ENCODE measurements at places on chromosomes 7 and 10. TPM values are rescaled to one million over a fixed set of nuclear protein-coding genes. Genes with fewer than 3 reads are reported as not detected.
A peak's percentile ranks its signal among the peaks of the same experiment; 100 is the strongest.

DNA sequence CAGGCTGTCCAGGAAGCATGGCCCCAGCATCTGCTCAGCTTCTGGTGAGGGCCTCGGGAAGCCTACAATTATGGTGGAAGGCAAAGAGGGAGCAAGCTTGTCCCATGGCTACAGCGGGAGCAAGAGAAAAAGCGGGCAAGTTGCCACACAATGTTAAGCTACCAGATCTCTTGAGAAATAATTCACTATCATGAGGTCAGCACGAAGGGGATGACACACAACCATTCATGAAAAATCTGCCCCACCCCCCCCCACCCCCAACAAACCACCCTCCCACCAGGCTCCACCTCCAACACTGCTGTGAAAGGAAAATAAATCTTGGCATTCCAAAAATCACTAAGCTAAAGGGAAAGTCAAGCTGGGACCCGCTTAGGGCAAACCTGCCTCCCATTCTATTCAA lies 545.8 kb upstream of the NRP1 start:
- no peak for DNase-seq

Gene SLC26A3
- total RNA-seq, result not detected

- DNase-seq, result no peak
Measured at GRCh38 chr7:90689260-90689659, 93.1 kb downstream of the CDK14 start.

DNA sequence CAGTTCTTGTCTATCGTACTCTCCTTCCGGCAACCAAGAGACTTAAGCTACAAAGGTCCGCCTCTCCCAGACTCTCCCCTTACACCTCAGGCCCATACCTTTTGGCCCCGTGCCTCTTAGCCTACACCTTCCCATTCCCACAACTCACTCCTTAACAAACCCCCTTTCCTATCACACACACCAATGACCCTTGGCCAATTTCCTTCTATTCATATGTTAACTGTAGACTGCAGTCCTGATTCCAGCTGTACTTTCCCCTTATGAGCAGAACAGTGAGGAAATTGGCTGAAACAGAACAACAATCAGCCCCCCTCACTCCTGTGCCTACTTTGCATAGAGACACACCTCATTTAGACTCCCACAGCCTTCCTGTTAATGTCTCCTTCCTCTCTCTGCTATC lies 1.4 kb upstream of the TMEM139 start:
- DNase-seq, result no peak

Gene TDRD1
- not detected for total RNA-seq

DNA sequence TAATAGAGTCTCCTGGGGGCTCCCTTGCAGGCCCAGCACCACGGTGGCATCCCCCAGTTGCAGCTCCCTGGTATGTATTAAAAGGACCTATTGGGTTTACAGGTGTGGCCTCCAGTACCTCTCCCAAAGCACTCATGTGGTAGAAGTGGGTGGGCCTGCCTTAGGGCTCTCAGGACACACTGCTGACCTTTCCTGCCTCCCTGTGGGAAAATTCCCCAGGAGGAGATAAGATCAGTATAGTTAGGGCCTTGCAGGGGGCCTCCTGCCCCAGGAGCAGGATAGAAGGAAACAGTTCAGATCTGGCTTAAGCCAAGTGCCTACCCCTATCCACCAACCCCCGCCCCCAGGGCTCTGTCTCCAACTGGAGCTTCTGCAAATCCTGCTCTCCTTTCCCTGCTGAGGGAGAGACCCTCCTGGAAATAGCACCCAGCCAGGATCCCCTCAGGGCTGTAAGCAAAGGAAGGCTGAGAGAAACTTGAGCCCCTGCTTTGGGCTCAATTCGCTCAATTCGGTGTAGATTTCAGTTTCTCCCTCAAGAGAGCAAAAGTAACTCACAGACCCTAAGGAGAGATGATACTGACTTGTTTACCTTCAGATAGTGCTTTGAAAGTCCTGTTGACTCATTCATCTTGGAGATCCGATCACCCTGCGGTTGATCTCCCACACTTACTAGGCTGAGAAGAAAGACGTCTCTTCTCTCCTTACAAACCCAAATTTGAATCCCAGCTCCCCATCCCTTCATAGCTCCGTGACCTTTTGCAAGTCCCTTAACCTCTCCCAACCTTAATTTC lies 130.6 kb downstream of the WDR11 start:
- DNase-seq, result peak; percentile 15

DNA sequence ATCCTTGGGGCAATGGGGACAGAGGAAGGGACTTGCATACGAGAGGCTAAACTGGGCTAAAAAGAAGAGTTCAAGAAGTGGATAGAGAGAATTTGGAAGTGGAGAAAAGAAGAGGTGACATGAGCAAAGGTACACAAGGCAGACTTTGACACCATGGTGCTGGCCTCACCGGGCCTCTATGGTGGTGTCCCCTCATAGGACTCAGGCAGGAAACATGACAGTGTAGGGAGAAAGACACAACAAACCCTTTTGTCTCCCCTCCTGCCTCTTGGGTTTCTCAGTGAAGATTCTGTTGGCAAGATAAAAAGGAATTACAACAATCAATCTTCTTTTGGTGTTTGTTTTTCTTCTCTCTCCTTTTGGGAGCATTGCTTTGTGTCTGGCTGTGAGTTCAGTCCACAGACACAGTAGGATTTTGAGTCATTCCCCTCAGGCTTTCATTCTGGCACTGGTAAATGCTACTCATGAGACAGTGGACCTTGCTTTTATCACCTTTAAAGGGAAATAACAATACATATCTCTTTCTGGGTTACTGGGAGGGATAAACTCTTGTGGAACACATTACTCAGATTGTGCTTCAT lies 827.7 kb downstream of the TNS3 start:
- no peak for DNase-seq

Gene UTF1
- not detected for total RNA-seq

GRCh38 chr7:143514995-143515735 lies 37.5 kb downstream of the TAS2R41 start:
- DNase-seq, result no peak

DNA sequence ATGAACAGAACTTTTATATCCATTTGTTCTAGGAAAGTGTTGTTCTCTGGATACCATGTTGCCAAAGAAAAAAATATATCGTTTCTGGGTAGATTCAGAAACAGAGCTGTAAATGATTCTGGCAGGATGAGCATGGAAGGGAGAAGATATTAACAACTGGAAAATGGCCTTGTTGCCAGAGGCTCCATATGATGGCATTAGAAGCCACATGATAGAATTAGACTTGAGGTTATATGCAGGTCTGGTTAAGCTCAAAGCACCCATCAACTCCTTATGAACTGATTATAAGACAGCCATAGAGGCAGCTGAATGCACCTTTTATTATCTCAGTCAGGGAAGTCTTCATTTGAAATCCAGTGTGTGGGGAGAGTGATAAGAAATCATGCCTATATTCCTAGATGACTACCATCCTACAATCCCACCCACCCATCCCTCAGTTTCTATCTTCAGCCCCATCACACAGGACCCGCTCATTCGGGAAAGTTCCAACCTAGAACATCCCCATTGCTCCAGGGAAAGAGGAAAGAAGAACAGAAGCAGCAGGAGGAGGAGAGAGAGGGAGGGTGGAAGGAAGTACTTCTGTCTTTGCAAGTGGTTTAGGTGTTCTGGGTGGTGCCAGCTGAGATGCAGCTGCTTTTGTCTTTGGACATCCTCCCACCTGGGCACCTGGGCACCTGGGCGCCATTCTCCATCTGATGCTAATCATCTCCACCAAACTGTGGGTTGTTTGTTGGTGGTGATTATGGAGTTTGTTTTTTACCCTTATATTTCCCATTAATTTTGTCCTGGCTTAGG lies 25.5 kb upstream of the TRIL start:
- no peak for DNase-seq

DNA sequence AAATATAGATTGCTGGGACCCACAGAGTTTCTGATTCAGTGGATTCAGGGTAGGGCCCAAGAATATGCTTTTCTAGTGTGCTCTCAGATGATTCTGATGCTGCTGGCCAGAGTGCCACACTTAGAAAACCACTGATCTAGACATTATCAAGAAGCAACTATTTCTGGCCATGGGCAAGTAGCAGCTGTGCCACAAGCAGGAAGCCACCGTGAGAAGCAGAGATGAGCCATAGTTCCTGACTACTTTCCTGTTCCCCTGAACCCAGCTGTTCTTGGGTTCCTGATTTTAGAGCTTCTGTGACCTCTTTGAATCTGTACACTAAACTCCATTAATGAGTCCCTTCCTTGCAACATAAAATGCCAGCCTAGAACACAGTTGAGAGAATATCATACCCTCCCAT lies 38.1 kb upstream of the PIK3AP1 start:
- no peak for DNase-seq

DNA sequence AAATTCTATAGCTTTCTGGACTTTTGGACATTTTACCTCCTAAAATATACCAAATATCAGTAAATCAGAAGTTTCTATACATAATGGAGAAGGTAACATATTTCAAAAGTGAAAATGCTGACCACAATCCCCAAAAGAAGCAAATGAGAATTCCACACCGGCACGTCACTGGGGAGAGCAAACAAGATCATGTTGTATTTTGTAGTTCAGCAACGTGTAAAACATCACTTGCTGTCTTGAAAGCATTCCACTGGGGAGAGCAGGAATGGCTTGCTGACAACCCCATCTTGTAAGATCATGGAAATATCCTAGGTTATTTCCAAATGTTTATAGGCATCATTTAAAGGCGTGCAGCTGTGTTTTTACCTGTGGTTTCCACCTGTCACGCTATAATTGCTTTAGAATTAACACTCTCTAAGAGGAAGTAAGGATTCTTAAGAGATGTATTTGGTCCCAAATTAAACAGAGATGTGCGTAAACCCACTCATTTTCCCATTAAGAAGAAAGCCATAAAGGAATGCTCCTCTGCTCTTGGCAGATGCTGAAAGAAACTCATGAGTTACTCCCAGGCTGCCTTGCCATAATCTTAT lies 397.1 kb upstream of the POT1 start:
- no peak for DNase-seq

Gene CNPY1
- total RNA-seq, result not detected

Gene JCAD
- 1.3 TPM for total RNA-seq

- DNase-seq, result peak; percentile 68
Measured at GRCh38 chr10:21522631-21523406, 2.7 kb downstream of the SKIDA1 start.

- no peak for DNase-seq
Measured at GRCh38 chr7:48255046-48255445, 83.8 kb downstream of the ABCA13 start.

DNA sequence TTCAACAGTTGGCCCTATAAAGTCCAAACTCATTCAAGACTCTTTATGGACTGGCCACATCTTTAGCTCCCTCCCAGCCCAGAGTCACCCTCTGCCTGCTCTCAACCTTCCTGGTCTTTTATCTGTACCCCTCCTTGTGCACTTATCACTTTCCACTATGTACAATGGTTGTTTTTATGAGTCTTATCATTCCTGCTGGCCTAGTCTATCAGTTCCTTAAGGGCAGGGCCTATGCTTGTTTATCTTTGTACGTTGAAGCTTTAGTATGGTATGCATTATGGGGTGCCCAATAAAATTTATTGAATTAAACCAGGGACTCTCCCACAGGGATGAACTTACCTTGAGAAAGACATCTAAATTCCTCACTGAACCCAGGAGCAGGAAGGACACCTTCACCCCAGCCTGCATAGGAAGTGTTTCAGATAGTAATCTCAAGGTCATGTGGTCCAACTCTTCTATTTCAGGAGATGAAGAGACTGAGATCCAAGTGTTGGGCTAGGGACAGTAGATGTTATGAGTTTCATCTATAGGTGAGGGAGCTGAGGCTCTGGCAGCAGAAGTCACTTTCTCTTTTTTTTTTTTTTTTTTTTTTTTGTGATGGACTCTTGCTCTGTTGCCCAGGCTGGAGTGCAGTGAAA lies 13.3 kb upstream of the PDCD4 start:
- no peak for DNase-seq
